ENCODE measurements at places on chromosomes 1 and 21. TPM values are rescaled to one million over a fixed set of nuclear protein-coding genes. Genes with fewer than 3 reads are reported as not detected.
A peak's percentile ranks its signal among the peaks of the same experiment; 100 is the strongest.

- DNase-seq: no peak
Measured at GRCh38 chr1:209265301-209265700, 318.2 kb upstream of the CAMK1G start.

DNA sequence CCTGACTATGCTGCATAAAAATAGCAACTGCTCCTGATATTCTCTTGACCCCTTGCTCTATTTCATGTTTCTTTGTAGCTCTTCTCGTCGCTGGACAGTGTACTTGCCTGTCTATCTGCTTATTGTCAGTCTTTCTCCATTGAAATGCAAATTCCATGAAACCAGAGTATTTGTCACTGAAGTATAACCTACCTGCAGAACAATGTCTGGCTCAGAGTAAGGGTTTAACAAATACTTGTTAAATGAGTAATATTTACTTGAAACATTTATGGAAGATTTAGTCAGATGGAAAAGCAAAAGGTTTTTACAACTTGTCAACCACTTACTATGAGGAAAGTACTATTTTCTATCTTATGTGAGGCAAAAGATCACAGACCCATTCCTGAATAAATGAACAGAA lies 19.9 kb upstream of the ERICH3 start:
- no peak for DNase-seq

DNA sequence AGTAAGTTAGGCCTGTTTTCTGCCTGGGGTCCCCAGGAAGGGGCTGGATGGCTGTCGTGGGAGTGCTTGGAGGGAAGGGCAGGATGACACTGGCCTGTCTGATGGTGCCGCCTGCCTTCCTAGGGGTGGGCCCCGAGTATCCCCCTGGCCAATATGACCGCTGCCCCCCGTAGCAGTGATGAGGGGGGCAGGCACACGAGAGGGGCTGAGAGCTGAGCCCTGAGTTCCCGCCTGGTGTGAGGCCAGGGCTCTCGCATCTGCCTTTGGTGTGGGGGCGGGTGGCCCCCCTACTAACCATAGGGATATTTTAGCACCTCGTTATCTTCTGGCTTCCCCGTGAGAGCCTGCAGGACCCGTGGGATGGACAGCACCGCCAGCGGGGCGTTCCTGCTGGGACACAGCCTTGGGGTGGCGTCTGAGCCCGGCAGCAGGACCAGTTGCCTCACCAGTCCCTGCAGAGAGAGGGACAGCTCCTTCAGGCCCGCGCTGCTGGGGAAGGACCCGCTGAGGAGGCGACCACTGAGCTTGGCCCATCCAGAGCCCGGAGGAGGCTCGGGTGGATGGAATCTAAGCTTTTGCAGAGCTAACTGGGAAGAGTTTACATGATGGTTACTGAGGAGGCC lies 10.4 kb downstream of the KRTAP10-1 start:
- DNase-seq: no peak

DNA sequence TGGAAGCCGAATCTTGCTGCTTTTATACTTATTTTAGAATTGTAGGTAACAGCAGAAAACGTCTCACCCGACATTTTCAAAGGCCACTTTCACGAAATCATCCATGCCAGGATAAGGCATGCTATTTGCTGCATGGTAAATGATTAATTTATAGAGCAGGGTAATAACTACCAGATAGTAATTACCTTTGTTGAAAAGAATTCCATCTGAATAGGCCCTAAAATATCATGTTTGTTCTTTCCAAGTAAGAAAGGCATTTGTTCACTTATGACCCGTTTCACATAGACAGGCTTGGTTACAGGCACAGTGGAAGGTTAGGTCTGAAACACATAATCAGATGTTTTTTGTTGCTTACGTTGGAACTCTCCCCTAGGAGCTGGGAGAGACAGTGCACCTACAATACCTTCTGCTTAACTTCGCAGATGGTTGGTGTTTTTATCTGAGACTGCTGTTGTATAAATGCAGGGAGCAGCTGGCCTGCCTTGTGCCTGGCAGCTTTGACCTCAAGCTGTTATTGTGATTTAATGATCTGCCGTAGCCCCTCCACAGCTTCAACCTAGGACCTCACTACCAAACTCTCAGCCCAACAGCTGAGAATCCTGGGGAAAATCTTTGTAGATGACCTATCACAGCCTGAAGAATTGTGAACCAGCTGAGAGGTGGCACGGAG lies 1.6 kb downstream of the SLC44A3 start:
- DNase-seq: no peak

- peak; percentile 86 for DNase-seq
Measured at GRCh38 chr1:15046487-15047165, 106.9 kb upstream of the TMEM51 start.

- no peak for DNase-seq
Measured at GRCh38 chr21:29441651-29442050, 142.9 kb downstream of the BACH1 start.

DNA sequence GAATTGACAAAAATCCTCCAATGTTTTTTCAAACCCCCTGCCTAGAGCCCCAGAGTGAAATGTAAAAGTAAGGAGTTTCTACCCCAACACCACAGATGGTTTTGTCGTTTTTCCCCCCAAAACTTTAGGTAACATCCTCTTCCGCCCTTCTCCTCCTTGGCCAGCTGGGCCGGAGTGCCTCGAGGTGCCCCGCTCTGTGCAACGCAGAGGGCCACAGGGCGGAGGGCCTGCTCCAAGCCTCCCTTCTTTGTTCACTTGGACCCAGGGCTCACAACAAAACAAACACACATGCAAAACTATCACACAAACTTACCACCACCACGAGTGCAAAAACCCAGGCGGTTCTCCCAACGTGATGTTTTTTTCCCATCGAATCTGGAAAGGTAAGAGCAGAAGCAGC lies 1.9 kb downstream of the SSBP3 start:
- no peak for DNase-seq

GRCh38 chr1:113129529-113130185 lies 56.7 kb downstream of the LRIG2 start:
- no peak for DNase-seq

Gene VHLL
- total RNA-seq: 0.32 TPM

Gene EFNA3
- total RNA-seq: 0.43 TPM

Gene SPAG17
- total RNA-seq: 0.32 TPM

Gene OR2T33
- not detected for total RNA-seq

Gene SYCP1
- not detected for total RNA-seq

Gene MNDA
- total RNA-seq: not detected

Gene CELA2A
- not detected for total RNA-seq
